ENCODE measurements at places on chromosomes 5 and 9. TPM values are rescaled to one million over a fixed set of nuclear protein-coding genes. Genes with fewer than 3 reads are reported as not detected.

Gene GPX3
- total RNA-seq: 160 TPM

Gene SPAG8
- total RNA-seq: 3.7 TPM

Gene EGFLAM
- total RNA-seq: 37.6 TPM

DNA sequence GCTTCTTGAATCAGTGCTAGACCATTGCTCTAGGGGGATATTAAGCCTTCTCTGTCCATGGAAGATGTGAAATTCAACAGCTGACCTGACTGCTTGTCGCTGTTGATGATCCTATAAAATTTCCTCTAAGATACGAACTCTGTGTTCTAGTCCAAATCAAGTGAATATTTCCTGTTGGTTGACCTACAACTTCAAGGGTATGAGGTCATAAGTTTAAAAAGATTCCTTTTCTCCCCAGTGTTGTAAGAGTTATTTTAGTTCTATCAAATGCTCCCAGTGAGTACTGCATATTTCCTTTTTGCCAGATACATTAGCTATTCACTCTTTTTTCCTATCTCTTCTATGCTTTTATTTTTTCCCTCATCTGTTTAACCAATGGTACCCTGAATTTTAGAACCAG is 102.9 kb upstream of the CCDC152 start:
- DNase-seq: no peak

- no peak for DNase-seq
These were observed 134.1 kb upstream of the TUT7 start for GRCh38 chr9:86488345-86488744.

- no peak for DNase-seq
These were observed 183.2 kb upstream of the DAB2 start for GRCh38 chr5:39608024-39608423.

GRCh38 chr9:38274800-38275199 is 117.7 kb upstream of the ALDH1B1 start:
- DNase-seq: peak; percentile 19

GRCh38 chr9:37539634-37540033 is 36.5 kb downstream of the FBXO10 start:
- no peak for DNase-seq

Gene NTNG2
- total RNA-seq: 1.3 TPM

- peak; percentile 47 for DNase-seq
These were observed 16.0 kb downstream of the TRAF2 start for GRCh38 chr9:136902259-136902821.

Gene SPAAR
- total RNA-seq: 1.8 TPM

GRCh38 chr9:76878933-76879332 is 27.0 kb downstream of the PRUNE2 start:
- no peak for DNase-seq

DNA sequence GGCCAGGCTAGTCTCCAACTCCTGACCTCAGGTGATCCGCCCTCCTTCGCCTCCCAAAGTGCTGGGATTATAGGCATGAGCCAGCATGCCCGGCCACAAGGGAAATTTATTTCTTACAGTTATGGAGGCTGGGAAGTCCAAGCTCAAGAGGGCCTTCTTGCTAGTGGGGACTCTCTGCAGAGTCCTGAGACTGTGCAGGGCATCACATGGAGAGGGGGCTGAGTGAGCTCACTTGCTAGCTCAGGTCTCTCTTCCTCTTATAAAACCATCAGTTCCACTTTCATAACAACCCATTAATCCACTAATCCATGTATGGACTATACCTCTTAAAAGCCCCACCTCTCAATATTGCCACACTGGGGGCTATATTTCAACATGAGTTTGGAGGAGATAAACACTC is 5.1 kb upstream of the SPIN1 start:
- no peak for DNase-seq

Gene ECM2
- 27.5 TPM for total RNA-seq

DNA sequence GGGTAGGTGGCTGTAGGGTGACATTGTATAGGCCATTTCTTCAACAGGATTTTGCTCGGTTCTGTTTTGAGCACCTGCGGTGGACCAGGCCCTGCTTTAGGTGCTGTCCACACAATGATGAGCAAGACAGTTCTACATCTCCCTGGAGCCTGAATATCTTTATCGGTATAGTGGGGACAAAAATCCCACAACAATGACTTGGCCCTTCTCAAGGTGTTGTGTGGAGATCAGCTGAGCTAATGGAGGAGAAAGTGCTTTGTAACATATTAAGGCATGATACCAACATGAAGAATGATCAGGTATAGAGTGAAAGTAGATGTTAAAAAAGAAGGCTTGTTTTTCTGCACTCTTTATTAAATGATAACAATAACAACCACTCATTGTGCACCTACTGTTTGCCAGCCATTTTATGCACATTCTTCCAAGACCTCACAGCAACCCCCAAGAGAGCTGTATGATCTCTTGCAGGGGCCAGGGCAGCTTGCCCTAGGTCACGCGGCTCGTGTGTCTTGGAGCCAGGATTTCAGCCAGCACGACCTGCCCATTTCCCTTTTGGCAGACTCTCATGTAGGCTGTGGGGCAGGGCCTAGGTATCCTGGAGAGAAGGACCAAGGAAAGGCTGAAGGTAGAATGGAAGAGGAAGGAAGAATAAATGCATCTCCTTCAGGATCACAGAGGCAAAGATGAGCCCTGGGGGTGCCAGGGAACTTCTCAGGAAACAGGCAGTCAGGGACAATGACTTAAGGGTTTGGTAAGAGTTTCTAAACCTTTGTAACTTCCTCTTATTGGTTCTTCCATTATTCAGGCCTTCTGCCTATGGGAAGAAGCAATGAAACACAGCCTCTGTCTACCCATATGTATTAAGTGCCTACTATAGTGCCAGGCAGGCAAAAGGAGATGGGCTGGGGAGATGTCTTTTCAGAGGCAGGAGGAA is 50.0 kb upstream of the PPARGC1B start:
- no peak for DNase-seq

GRCh38 chr9:81841333-81841732 is 86.9 kb upstream of the SPATA31D4 start:
- DNase-seq: no peak

GRCh38 chr9:17624571-17624970 is 45.7 kb downstream of the SH3GL2 start:
- no peak for DNase-seq

Gene NR5A1
- total RNA-seq: not detected

- no peak for DNase-seq
These were observed 25.1 kb downstream of the ENG start for GRCh38 chr9:127829205-127829906.

- no peak for DNase-seq
These were observed 48.9 kb downstream of the PAX5 start for GRCh38 chr9:36985061-36985768.

Gene CCL21
- 49.3 TPM for total RNA-seq
